ENCODE measurements at places on chromosomes 11 and 22. TPM values are rescaled to one million over a fixed set of nuclear protein-coding genes. Genes with fewer than 3 reads are reported as not detected.

GRCh38 chr11:57276971-57277675 lies 40.1 kb upstream of the APLNR start:
- DNase-seq = no peak

GRCh38 chr22:44449061-44449682 lies 48.9 kb downstream of the RTL6 start:
- no peak for DNase-seq

DNA sequence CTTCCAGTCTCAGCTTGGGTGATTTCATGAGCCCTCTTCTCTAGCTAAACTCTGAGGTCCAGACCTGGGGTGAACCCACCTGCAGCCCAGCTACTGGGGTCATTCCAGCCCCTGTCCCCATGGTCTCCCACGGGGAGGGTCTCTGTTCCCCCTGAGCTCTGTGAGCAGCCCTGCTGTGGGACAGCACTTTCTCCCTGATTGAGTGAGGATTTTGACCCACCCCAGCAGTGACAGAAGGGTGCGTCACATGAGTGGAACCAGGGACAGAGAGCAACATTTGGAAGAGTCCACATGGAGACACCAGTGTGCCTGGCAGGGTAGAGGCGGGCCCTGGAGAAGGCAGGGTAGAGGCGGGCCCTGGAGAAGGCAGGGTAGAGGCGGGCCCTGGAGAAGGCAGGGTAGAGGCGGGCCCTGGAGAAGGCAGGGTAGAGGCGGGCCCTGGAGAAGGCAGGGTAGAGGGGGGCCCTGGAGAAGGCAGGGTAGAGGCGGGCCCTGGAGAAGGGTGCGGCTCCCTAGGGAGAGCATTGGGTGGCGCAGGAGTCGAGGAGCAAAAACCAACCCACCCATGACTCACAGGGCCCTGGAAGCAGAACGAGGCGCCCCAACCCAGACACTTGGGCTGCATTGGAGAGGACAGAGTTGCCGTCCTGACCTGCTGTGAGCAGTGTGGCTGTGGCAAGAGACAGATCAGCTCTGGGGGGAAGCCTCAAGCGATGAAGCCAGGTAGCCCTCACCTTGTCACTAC lies 227.7 kb upstream of the B3GAT1 start:
- DNase-seq = no peak

Gene DNAJB7
- total RNA-seq = not detected

DNA sequence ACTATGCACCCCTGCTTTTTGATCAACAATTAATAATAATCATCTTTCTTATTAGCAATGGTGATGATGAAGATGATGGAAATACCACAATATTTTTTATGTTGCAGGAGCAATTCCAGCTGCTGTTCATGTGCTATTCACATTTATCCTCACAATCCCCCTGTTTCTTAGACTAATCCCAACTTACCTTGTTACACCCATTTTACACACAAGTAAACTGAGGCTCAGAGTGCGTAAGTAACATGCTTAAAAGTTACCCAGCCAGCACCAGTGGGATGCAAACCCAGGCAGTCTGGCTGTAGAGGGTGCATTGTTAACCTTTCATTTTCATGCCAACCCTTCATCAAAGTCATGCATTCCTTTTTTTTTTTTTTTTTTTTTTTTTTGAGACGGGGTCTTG lies 1.6 kb upstream of the CRYBA4 start:
- DNase-seq = no peak

GRCh38 chr22:39661842-39662685 lies 91.5 kb downstream of the CACNA1I start:
- DNase-seq = no peak

Measured in suprapubic skin (tissue), 4 donors.